NCI-H2107 (cell line): ENCODE measurements at places on chromosomes 13 and 19.
A peak's percentile ranks its signal among the peaks of the same experiment; 100 is the strongest.

DNA sequence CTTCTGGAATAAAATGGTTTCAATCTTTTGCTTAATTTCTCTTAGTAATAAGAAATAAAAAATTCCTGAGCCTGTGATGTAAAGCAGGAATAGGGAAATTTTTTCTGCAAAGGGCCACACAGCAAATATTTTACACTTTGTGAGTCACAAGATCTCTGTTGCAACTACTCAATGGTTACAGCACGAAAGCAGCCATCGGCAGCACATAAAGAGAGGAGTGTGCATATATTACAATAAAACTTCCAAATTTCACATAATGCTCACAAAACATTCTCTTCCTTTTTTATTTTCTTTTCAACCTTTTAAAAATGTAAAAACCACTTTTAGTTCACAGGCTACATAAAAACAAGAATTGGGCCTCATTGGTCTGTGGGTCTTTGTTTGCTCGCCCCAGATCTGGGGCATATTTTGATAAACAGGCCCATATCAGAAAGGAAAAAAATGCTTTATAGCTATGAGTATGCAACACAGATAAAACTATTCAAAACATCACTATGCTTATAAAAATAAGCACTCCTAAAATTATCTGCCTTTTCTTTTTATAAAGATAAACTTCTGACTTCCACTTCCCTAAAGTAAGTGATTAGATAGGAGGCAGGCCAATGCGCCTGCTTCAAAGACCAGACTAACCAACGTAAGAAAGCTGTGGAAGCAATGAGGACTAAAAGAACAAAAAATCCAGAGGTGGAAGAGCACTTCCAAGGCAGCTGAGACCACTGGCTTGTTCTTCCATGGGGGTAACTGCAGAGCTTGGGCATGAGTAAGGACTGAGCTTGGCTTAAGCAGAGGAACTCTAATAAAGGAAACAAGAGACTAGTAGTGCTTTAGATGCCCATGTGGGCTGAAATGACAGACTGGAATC lies 26.5 kb downstream of the MYCBP2 start:
- no peak for DNase-seq

GRCh38 chr19:43809762-43810696 lies 7.8 kb upstream of the LYPD5 start:
- peak; percentile 38 for DNase-seq

DNA sequence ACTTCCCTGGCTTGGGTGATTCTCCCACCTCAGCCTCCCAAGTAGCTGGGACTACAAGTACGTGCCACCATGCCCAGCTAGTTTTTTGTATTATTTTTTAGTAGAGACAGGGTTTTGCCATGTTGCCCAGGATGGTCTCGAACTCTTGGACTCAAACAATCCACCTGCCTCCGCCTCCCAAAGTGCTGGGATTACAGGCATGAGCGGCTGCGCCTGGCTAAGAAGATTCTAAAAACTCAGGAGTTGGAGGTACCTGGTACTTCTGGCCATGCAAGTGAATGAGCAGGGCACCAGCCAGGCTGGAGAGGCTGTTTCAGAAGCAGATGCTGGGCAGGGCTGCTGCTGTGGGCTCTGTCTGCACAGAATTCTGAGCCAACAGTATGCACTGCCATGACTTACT lies 6.1 kb downstream of the MZF1 start:
- DNase-seq, result no peak

GRCh38 chr19:10352764-10353671 lies 13.6 kb upstream of the ICAM3 start:
- no peak for DNase-seq

GRCh38 chr19:4371247-4372164 lies 28.1 kb downstream of the MPND start:
- no peak for DNase-seq

GRCh38 chr19:1901940-1902404 lies 3.2 kb upstream of the ADAT3 start:
- no peak for DNase-seq
